Diencephalon (tissue), 1 donor: ENCODE measurements at places on chromosomes 16 and 17. TPM values are rescaled to one million over a fixed set of nuclear protein-coding genes. Genes with fewer than 3 reads are reported as not detected.

Gene CCL17
- total RNA-seq, result not detected

Gene ITGAL
- total RNA-seq, result 1.2 TPM

Gene CCDC200
- total RNA-seq, result not detected

Gene SULT1A2
- total RNA-seq, result 0.69 TPM

Gene C1QTNF8
- not detected for total RNA-seq

Gene MEIOC
- total RNA-seq, result not detected

Gene CACNG1
- total RNA-seq, result 0.23 TPM

Gene CRK
- 128 TPM for total RNA-seq

Gene LSM12
- total RNA-seq, result 36.7 TPM

Gene ARHGAP23
- total RNA-seq, result 51.2 TPM

Gene SLC35G6
- not detected for total RNA-seq

Gene CSH2
- not detected for total RNA-seq

Gene CD300LB
- not detected for total RNA-seq

Gene ACAP1
- 0.23 TPM for total RNA-seq

Gene ITGB4
- total RNA-seq, result 4.4 TPM
